ENCODE measurements at places on chromosomes 5 and 9.

DNA sequence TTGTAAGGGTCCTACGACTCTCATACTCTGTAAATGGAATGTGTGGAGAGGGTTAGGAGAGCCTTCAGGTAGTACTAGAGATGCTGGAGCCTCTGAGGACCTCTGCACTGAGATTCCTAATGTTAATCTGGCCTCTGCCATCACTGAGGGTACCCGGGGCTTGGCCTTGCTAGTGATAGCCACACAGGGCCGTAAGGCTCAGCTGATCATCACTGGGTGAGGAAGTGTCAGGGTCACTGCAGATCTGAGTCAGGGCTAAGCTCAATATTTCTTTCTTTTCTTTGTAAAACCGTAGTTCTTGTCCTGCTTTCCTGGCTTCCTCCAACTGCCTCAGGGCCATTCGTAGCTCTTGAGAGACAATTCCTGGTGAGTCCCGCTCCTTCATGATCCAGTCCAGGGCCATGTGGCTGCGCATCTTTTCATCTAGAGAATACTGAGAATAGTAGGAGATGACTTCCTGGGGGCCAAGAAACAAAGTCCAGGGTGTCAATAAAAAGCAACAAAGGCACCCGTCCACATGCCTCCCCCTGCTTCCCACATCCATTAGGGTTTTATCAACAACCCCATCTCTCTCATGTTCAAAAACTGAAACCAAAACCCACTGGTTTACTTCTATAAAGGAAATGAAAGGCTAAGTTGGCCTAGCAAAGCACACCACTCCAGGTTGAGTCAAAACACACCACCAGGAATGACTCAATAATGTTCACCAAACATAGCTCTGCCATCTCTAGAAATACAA is 47.7 kb downstream of the LIX1 start:
- peak; percentile 21 for DNase-seq

DNA sequence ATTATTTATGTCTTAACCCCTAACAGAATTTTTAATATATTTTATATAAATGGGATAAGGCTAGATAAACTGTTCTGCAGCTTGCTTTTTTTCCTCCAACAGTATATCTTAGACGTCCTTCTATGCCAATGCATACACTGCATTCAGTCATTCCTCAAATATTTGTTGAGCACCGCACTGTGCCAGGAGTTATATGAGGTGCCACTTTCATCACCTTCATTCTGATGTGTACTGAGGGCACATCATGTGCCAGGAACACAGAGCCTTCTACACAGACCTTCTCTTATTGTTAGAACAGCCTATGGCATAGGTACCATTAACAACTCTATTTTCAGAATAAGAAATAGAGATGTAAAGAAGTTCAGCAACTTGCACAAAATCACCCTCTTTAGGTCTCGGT is 570.1 kb downstream of the CDK5RAP2 start:
- no peak for DNase-seq

GRCh38 chr5:160007514-160007913 is 1.4 kb upstream of the TTC1 start:
- DNase-seq, result no peak

- no peak for DNase-seq
Measured at GRCh38 chr9:95460518-95461164, 56.1 kb downstream of the PTCH1 start.

GRCh38 chr9:5008202-5008601 is 23.1 kb downstream of the JAK2 start:
- no peak for DNase-seq

DNA sequence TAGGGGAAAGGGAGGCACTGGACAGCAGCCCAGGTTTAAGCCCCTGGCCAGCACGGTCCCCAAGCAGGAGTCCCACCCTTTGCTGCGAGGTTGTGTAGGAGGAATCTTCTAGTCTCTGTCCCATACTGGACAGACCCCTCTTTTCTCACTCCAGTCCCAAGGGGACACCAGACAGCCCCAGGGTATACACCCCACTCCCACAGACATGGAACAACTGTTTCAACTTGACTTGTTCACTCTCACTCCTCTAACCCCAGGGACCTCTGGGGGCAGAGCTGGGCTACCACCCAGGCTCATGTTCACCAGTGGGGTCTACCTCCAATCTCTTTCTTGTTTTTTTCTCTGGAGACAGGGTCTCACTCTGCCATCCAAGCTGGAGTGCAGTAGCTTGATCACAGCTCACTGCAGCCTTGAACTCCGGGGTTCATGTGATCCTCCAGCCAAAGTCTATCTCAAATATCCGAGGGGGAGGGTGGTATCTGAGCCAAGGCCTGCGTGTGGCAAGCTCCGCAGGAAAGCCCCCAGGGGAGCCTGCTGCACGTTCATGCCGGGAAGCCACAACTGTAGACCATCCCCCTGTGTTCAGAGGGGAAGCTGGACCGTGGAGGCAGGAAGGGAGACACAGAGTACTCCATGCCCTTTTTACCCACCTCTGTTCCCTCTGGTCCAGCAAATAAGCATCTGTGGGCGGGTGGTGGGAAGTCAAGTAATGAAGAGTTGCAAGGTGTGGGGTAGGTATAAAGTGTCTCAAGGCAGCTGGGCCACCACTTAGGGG is 1.8 kb downstream of the PTGES2 start:
- DNase-seq, result no peak

GRCh38 chr5:92969191-92969780 is 611.7 kb downstream of the NR2F1-AS1 start:
- no peak for DNase-seq

GRCh38 chr9:121050128-121050988 is at the start of gene C5:
Gene C5 (minus strand): TSS chr9:121050275. CDS start chr9:121050246, 29 bp downstream.
- no peak for DNase-seq

DNA sequence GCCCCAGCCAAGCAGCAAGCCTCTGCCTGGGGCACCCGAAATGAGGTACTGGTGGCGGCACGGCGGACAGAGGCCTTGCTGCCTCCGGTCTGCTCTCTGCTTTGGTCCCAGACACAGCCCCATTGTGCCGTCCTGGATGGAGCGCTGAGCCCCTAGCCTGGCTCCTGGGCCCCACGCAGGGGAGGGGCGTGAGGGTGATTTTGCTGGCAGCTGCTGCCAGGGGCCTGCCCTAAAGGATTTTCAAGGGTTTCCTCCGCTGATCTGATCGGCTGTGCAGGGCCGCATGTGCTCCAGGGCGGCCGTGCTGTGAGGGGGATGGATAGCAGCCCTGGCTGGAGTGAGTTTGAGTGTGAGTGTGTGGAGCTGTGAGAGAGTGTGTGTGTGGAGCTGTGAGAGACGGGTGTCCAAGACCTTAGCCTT is 1.3 kb downstream of the GPSM1 start:
- DNase-seq, result no peak
